ENCODE measurements at places on chromosomes 6 and 20.
A peak's percentile ranks its signal among the peaks of the same experiment; 100 is the strongest.

DNA sequence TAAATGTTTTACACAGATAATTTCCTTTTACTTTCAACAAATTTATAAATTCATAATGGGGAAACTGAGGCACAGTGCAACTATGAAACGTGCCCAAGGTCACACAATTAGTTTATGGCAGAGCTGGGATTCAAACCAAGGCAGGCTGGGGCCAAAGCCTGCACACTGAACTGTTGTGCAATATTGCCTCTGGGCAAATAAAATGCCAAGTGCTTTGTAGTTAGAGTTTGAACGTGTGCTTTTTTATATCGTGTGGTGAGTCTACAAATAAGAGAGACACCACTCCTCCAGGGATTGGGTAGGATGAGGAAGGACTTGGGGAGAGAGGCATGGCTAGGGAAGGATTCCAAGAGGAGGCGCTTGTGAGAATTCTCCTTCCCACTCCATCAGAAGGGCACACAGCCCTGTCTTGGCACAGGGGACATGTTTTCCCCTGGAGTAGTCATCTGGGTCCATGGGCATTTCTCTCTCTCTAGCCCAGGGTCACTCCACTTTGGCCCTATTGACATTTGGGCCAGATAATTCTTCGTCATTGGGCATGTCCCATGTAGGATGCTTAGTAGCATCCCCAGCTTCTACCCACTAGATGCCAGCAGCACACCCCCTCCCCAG is 2.8 kb upstream of the CDH22 start:
- no peak for DNase-seq

DNA sequence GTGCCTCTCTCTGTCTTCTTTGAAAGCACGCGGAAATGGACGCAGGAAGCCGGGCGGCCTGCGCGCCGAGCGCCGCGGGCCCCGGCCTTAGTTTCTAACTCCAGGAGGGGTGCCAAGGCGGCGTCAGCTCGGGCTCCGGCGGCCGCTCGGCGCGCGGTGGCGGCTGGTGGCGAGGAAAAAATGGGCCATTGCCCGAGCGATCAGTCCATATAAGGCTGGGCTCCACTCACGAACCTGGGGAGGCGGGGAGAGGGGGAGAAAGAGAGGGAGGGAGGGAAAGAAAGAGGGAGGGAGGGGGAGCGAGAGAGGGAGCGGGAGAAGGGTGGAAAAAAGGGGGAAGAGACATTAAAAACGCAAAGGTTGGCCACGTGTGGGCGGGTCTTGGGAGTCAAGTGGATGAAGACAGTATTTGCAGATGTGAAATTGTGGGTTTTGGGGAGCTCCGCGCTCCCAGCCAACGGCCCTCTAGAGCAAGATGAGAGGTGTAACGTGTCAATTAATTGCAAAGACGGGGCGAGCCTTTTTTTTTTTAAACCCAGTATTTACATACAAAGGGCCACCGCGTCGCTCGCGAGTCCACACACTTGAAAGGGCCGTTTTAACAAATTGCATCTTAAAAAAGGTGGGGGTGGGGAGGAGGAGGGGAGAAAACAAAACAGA is at the start of gene NKX2-2:
Gene NKX2-2 (minus strand): TSS at position 184 of the 660 bp plus-strand sequence. CDS start 395 bp downstream, outside the sequence.
- DNase-seq, result no peak

DNA sequence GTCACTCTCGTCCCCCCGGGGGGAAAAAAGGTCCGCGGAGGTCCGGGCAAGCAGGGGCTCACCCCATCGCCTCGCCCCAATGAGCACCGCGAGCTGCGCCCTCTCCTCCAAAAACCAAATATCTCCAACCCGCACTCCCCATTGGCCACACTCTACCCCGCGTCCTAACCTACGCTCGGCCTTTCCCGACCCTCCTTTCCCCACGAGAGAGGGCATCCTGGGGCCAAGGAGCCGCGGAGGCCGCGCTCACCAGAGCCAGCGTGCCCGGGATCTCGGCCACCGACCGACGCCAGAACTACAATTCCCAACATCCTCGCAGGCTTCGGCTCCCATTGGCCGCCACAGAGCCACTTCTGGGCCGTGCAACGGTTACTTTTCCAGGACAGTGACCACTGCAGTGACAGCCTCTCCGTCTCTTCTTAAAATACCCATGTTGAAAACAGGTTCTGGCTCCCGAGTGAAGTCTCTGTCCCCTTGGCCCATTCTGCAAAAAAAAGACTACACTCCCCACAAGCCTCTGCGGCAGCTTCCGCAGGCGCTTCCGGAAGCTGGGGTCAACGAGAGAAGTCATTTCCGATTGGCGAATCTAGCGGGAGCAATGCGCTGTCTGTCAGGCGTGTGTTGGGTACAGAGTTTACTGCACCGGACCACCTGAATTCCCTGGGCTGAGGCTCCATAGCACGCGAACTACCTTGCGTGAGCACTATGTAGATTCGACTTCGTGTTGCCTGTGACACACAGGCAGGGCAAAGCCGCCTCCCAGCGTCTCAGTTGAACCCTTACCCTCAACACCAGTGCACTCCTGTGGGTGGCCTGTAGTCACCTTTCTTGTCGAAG is at the start of gene ZNF343:
Gene ZNF343 (minus strand): TSS at position 285 of the 837 bp plus-strand sequence. CDS start 15,020 bp downstream, outside the sequence.
- peak; percentile 63 for DNase-seq

GRCh38 chr20:35616465-35617396 is 1.1 kb downstream of the SPAG4 start:
- DNase-seq, result no peak

GRCh38 chr20:53795170-53795569 is 201.5 kb upstream of the ZNF217 start:
- DNase-seq, result no peak

DNA sequence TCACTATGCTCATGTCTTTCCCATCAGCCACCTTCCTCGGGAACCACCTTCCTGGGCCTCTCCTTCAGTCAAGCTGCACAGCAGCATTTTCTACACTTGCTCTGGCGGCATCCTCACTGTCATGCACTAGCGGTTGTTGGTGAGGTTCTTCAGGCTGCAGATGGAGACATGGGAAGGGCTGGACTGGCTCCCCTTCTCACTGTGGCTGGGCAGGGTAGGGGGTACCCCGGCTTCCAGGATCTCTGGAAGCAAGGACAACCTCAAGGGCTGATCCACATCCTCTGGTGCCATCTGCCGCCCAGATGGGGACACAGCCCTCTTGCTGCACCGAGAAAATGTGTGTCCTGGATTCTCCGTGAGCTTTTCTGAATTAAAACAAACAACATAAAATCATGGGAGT is 180.1 kb upstream of the RNF24 start:
- DNase-seq, result no peak
